ENCODE measurements at places on chromosomes 6 and 20.
A peak's percentile ranks its signal among the peaks of the same experiment; 100 is the strongest.

- DNase-seq, result no peak
Observed at GRCh38 chr6:154363821-154364220, 7.2 kb upstream of the IPCEF1 start.

DNA sequence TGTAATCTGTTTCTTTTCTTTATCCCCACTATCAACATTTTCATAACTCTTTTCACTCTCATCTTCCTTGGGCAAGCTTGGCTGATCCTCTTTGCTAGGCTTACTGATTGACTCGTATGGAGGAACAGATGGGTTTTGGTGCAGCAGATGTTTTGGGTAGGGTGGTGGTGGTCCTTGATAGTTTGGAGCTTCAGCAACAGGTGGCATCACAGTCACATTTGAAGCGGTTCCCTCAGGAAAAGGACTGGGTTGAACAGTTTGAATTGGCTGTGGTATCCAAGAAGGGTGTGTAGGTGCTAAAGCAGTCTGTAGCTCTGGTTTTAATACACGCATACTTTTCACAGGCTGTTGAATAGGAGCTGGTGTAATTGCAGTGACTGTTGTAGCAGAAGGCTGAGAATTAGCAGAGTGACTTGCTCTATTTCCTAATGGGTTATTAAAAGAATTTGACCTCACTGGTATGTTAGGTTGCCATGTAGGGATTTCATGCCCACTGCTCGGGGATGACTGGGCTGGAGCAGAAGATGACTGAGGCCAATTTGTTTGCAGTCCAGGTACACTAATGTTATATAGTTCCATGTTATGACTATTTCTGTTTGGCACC, 34.5 kb downstream of the LATS1 start:
- DNase-seq, result no peak

DNA sequence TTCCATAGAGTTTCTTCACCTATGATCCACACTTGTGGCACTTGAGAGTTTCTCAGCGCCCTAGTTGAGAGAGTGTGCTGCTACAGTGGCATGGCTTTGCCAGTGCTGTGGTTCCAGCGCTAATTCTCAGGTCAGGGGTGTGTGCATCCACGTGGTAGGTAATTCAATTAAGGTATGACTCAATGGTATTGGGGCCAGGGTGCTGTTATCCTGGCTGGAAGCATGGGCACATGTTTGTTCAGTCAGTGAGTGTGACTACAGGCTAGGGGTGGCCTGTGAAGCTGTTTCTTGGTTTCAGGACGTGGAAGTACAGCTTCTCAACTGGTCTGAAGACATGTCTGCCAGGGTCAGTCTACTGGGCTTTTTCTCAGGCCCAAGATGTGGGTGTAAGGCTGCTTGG, 3.0 kb upstream of the SEMG2 start:
- DNase-seq, result no peak

- DNase-seq, result no peak
Observed at GRCh38 chr6:37298958-37299357, 41.0 kb upstream of the TMEM217 start.

DNA sequence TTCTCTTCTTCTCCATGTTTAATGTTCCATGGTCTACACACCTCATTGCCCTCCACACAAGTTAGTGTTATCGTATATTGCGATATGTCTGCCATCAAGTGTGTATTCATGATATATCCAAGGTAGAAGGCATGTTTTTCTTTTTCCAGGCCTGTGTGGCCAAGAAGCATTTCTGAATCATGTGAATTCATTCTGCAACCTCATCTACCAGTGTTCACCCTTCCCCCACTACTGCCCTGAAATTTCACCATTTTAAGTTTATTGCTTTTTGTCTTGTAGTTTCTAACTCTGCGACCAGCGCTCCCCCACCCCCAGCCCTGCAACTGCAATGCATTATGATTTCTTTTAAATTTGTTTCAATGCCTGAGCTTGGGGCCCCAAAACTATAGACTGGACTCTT, 618.0 kb upstream of the FLRT3 start:
- no peak for DNase-seq

DNA sequence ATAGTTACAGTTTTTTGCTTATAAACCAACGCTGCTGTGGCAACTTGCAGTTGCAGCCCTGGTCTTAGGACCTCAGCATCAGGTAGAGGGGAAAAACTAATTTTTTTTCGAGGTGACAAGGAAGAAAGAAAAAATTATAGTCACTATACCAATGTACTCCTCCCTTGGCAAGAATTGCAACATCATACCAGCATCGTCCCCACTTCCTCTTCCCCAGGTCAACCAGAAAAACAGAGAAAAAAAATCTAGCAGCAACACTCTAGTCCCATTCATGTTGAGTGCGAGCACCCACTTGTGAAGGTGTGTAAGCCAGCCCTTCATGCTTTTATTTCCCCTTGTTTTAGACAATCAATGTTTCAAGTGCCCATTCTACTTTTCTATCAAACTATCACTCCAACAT, 13.1 kb upstream of the DCBLD1 start:
- no peak for DNase-seq

DNA sequence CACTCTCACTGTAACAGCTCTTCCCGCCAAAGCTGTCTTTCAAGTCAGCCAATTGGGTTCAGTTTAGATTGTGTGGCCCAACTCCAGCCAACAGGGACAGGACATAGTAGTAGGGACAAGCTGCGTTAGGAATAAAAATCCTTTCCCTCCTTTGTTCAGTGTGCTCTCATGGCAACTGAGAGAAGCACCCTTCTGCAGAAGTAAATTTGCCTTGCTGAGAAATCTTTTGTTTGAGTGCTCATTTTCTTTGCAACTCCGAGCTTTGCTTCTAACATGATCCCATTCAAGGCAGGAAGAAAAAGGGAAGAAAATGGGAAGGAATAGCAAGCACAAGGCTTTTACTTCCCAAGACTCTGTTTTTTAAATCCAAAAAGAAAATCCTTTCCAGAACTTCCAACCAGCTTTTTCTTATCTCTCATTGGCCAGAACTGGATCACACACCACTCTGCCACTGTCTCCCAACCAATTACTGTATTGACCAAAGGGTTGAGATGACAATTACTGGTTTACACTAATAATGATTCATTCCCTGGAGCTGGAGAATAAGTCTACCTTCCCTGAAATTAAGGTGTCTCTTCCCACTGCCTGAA, 52.7 kb downstream of the STX11 start:
- DNase-seq, result no peak

GRCh38 chr6:41785254-41785653, 2.2 kb upstream of the TOMM6 start:
- no peak for DNase-seq

DNA sequence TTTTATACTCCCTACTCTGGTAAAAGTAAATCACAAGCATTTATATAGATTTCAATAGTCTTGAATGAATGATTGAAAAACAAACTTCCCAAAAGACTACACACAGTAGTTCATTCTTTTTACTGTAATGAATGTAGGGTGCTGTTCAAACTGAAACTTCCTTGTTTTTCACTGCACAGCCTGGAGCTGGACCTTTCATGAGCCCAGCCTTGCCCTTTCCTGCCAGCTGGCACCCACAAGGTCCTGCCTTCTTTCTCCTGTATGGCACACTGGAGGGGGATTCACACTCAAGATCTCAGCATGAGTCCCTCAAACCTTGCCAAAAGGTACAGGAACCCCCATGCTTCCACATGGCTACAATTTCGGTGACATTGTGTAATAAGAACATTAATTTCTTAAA, 50.9 kb downstream of the COL12A1 start:
- DNase-seq, result no peak

DNA sequence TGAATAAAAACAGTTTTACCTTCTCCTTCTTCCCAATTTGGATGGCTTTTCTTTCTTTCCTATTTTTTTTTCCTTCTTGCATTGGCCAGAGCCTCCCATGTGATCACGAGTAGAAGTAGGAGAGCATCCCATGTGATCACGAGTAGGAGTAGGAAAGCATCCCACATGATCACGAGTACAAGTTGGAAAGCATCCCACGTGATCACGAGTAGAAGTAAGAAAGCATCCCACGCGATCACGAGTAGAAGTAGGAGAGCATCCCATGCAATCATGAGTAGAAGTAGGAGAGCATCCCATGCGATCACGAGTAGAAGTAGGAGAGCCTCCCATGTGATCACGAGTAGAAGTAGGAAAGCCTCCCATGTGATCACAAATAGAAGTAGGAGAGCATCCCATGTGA, 218.6 kb downstream of the DLL1 start:
- DNase-seq, result no peak

DNA sequence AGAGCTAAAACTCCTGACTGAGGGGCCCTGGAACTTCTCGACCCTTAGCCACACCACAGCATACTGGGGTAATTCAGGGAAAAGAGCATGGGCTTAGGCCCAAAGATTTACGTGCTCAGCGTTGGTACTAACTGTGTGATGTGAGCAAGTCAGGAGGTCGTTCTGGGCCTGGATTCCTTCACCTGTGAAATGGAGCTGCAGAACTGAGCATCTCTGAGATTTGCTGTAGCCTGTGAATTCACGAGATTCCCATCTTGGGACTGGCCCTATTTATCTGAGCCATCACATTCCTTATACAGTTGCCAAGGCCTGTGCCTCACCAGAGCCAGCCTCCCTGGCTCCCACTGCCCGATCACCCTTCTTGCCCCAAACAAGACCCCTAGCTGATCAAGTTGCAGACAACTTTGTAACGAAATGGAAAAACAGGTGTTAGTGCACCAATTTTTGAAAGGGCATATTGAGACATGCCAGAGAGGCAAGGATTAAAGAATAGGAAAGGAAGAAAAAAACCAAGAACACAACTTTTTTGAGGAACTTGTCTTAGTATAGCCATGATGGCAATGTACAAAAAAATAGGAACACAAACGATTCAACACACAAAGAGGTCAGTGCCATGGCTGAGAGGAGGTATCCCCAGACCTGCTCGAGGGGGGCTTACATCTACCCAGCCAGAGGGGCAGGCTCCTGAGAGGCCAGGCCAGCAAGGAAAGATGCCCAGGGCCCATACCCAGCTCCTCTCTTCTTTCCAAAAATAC, 323.0 kb upstream of the JARID2 start:
- no peak for DNase-seq

- DNase-seq, result no peak
Observed at GRCh38 chr6:9307786-9308185, 872.4 kb upstream of the SLC35B3 start.

GRCh38 chr6:134174672-134175531, 122.5 kb upstream of the SLC2A12 start:
- DNase-seq, result peak; percentile 61

DNA sequence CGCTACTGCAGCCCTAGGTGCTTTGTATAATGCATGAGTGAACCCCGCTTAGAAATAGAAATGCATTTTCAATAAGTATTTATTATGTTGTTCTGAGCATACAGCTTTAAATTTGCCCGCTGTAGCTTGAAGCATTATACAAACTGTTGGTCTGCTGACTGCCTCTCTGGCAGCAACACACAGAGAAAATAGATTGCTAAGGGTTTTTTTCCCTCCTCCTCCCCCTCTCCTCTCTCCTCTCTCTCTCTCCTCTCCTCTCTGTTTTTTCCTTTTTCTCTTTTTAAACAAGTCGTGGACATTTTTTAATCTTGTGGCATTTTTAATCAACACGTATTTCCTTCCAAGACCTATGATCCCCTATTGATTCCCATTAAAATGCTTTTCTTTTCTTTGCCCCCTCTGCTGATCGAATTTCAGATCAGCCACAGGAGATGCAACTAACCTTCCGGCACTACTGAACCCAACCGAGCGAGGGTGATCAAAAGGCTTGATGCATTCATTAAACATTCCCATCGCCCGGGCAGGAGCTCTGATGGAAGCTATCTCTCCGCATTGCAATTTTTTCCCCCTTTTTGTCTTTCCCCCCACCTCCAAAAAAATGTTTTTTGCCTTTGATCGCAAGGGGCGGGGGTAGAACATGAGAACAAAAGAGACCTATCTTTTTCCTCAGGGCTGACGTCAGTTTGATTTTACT, 90.7 kb upstream of the ARID1B start:
- peak; percentile 74 for DNase-seq

GRCh38 chr20:37223053-37223452, 38.6 kb downstream of the GHRH start:
- peak; percentile 26 for DNase-seq
